T47D (cell line): ENCODE measurements at places on chromosomes 2 and 18.

DNA sequence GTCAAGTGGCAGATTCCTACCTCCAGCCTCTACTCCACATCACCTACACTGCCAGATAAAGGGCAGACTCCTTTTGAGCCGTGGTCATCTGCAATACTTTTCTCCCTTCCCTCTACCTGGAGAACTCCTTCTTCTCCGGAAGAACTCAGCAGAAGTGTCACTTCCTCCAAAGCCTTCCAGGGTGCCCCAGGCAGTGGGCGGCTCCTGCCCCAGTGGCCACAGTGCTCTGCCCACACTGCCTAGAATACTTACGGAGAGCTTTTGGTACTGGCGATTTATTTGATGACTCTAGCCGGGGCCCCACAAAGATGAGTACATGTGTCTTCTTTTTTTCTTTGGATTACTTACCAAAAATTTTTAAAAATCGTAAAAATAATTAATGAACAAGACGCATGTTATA, 39.7 kb downstream of the FOSL2 start:
- no peak for DNase-seq

GRCh38 chr2:33412920-33413319, 63.5 kb upstream of the RASGRP3 start:
- peak; percentile 44 for DNase-seq

DNA sequence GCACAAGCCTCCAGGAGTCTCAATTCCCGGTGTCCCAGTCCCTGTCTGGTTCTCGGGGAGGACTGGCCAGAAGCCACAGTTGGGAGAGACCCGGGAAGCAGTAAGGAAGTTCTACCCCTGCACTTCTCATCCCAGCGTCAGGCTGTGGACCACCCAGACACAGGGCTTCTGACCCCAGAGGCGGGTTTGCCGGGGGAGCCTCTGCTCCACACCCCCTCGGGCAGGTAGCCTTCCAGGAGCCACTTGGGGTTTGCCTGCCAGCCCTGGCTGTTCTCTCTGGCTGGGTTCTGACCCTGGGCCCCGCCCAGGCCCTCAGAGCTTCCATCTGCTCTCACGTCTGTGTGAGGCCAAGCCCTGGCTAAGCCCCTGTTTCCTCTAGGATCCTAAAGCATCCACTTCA, 94.4 kb upstream of the GPC1 start:
- no peak for DNase-seq

- no peak for DNase-seq
Observed at GRCh38 chr18:11752116-11752911, 63.2 kb downstream of the GNAL start.

DNA sequence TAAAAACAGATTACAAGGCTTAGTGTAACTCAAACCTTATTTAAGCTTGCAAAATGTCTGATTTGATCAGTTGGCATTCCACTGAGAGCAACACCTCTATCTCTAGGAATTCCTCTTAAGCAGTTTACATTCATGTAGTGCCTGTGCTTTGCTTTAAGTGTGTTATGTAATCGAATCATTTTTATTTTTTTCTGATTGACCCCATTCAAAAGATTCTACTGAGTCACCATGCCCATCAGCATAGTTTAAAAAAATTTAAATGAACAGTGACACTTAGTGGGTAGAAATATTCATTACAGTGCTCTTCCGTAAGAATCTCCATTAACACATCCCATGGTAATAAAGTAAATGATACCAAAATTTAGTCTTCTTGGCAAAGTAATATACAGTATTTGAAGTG, 67.8 kb upstream of the SLC4A10 start:
- no peak for DNase-seq

DNA sequence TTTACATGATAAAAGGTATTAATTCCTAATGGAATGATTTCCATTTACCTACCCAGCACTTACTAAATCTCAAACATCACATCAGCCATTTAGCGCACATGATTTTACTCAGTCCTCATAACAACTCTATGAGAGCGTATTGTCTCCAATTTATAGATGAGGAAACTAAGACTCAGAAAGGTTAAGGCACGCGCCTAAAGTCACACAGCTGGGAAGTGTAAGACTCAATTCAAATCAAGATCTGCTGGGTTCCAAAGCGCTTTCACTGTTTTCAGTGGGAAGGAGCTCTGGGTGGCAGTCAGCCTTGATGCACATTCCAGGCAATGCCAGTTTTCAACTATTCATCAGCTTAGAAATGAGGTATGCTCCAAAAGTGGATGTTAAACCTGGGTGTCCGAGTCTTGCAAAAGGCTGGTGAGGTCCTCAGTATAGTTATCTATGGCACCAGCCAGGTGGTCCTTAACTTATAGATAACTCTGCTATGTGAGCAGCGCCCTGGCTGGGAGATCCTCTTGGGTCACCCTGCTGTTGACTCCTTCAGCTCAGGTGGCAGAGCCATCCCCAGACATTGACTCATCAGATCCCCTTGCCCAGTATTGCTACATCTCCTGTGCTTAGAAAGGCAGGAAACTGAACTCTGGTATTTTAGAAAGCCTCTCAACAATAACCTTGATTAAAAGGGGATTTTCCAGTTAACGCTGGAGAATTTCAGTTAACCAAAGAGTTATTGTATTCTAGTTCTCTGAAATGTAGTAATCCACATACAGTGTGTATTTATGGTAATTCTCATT, 47.1 kb downstream of the SLC4A1AP start:
- DNase-seq, result no peak

- DNase-seq, result peak; percentile 21
Observed at GRCh38 chr2:10844097-10844496, 31.5 kb upstream of the PDIA6 start.

DNA sequence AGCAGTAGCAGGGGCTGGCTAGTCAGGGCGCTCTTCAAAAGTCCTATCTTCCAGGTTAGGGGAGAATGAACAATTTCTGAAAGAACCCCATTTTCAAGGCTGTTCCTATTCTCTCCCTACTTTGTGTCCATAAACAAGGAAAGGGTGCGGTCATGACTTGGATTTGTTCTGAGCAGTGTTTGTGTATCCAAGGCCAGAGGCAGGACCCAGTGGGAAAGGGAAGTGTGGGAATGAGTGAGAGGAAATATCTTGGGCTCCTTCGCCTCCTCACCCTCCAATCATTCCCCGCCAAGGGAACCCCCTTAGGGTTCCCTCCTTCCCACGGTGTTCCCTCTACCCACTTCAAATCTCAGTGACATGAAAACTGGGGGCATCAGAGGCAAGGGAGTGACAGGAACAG, 25.5 kb upstream of the SPTBN1 start:
- DNase-seq, result no peak

- no peak for DNase-seq
Observed at GRCh38 chr2:46825939-46826568, 89.6 kb downstream of the MCFD2 start.

- no peak for DNase-seq
Observed at GRCh38 chr2:160355080-160355479, 138.5 kb downstream of the RBMS1 start.

DNA sequence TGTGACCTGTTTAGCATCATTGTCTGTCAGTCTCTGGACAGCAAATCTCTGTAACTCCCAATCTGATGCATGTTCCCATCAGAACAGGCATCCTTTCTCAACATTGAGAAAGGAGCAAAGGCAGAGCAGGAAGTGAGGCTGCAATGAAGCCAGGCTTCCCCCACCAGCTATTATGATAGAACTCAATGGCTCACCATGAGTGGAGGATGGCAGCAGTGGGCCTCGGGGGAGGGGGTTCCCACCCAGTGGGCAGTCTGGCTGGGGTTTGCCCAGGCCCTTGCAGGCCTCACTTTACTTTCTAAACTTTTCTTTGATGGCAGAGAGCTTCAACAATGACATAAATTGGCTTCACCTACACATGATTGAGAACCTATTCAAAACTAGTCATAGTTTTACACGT, 240.6 kb upstream of the CXCR4 start:
- DNase-seq, result no peak

DNA sequence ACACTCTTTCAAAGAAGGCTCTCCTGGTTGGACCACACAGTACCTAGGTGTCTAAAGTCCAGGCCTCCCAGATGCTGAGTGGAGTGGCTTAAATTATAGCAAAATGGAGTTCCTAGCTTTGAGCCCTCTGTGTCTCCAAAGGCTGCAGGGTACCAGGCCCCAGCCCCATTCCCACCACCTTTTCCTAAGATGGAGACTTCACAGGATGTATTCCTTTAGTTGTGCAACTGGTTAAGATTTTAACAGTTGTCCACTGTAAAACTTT, 4.9 kb downstream of the SMAD7 start:
- DNase-seq, result no peak

DNA sequence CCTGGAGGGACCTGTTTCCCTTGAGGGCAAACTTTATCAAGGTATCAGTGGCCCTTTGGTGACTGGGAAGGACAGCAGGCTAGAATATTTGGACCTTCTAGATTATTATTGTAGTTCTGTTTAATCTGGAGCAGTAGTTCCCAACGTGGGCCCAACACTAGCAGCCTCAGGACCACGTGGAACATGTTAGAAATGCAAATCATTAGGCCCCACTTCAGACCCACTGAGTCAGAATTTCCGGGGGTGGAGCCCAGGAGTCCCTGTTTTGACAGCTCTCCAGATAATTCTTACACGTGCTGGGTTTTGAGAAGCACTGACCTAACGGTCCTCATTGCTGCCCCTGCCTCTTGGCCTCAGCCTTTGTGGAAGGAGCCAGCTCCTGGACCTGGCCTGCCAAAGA, 25.5 kb upstream of the DYNC2LI1 start:
- DNase-seq, result no peak

DNA sequence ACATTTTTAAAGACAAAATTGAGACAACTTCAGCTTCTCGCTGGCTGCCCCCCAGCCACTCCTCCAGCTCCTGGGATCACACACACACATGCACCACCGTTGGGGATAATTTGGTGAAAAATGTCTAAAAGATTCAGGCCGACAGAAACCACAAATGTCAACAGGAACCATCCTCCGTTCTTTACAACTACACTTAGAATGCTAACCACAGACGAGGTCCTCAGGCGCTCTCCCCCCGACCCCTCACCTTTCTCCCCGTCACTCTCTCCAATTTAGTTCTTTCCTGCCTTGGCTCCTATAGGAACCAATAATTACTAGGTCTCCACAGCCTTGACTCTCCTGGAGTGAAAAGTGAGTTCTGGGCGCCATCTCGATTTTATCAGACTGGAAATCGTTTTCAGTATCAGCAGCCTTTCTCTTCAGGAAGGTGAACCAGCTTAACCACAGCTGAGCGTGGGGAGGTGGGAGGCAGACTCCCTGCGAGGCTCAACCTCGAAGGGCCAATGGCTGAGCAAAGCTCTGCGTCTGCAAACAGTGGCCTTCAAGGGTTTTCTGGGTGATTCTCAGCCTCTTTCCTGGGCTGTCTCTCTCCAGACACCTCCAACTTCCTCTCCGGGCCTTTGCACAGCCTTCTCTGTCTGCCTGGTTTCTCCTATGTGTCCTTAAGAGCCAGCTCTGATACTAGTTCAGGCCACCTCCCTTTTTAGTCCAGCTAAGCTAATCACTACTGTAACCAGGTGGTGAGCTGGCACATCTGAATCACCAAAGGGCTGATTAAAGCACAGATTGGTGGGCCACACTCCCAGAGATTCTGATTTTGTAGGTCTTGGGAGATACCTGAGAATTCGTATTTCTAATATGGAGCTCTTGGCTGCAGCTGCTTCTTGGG, 115.7 kb upstream of the COPS8 start:
- no peak for DNase-seq

DNA sequence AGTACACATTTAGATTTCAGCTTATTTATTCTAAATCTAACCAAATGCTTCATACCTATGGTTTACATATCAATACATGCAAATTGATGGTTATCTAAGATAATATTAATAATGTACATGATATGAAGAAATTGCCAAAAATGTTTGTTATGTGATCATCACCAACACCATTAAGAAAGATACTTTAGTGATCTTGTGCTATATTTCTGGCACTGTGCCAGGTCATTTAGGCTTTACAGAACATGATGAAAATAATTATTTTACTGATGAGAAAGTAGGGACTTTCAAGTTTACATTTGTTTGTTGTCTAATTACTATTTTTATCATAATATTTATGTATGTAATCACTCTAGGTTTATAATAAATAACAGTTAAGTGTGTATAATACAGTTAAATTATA, 158.3 kb downstream of the GULP1 start:
- DNase-seq, result no peak

DNA sequence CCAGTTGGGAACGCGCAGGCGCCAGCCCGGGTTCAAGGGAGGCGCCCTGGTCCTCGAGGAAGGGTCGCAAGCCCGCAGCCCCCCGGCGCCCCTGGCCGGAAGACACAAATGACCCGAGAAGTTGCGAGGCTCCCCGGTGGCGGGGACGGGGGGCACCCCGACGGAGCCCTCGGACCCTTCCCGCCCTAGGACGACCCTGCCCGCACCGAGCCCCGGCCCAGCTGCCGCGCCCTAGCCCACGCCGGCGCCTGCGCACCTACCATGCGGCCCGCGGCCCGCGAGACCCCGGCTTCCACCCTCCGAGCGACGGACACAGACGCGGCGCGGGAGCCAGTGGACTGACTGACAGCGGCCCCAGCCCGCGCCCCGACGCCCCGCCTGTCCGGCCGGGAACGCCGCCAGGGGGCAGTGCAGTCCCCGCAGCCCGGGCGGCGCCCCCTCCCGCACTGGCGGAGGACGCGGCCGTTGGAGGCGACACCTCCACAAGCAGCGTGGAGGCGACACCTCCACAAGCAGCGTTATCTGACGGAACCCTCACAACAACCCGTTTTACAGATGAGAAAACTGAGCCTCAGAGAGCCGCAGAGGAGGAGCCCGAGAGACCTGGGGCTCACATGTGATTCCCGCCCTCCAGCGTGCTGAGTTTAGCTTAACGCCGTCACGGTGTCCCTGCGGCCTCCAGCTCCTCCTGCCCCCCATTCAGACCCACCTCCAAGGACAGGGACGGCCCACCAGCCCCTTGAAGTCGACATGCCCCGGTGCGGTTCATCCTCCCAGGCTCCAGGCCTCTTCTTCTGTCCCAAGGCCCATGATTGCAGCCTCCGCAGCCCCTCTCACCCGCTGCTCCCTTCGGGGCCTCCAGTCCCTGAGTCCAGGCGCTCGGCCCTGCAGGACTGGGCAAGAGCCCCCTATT, at the start of gene NMUR1:
Gene NMUR1, minus strand, starts transcription at position 347 of the 913 bp plus-strand sequence. Its CDS starts 84 bp downstream, at position 263.
- DNase-seq, result no peak

DNA sequence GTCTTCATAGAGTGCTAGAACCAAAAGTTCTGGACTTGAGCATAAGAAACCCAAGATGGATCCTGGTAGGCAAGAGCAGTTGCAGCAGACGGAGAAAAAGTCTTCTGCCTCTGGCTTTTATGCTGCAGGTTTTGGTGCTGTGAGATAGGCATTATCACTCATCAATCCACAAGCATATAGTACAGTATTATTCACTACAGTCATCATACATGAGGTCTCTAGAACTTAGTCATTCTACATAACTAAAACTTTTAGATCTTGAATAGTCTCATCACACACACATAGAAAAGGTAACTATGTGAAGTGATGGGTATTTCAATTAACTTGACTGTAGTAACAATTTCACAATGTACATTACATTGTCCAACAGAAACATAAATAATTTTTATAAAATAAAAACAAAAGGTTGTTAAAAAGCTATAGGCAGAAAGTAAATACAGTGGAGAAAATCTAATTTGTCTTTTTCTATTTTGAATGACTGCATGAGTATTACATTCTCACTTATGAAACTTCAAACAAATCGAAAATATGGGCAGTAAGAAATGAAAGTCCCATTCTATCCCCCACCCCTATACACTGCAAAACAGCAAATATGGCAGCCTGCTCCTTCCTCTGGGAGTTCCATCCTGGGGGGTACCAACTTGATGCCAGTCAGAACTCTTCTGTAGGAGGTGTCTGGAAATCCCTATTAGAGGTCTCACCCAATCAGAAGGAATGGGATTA, 534.3 kb upstream of the ACVR2A start:
- DNase-seq, result no peak

- DNase-seq, result no peak
Observed at GRCh38 chr2:238950551-238950950, 102.7 kb downstream of the TWIST2 start.

GRCh38 chr18:9475643-9476591, 604 bp downstream of the RALBP1 start:
- peak; percentile 12 for DNase-seq

- DNase-seq, result no peak
Observed at GRCh38 chr2:105373895-105374401, 24.9 kb downstream of the FHL2 start.
